PC-9 (cell line): ENCODE measurements at places on chromosomes 4 and X.
A peak's percentile ranks its signal among the peaks of the same experiment; 100 is the strongest.

- DNase-seq: no peak
Observed at GRCh38 chrX:861340-861890, 230.8 kb downstream of the SHOX start.

GRCh38 chrX:121921258-121921657 is 873.8 kb downstream of the GLUD2 start:
- DNase-seq: no peak

GRCh38 chrX:68571610-68572311 is 72.9 kb downstream of the YIPF6 start:
- DNase-seq: peak; percentile 26

GRCh38 chr4:41256131-41256739 is 493 bp upstream of the UCHL1 start:
- peak; percentile 12 for DNase-seq

GRCh38 chrX:151713849-151714248 is 2.0 kb upstream of the FATE1 start:
- peak; percentile 47 for DNase-seq

GRCh38 chr4:3421470-3421869 is 20.3 kb upstream of the HGFAC start:
- no peak for DNase-seq

DNA sequence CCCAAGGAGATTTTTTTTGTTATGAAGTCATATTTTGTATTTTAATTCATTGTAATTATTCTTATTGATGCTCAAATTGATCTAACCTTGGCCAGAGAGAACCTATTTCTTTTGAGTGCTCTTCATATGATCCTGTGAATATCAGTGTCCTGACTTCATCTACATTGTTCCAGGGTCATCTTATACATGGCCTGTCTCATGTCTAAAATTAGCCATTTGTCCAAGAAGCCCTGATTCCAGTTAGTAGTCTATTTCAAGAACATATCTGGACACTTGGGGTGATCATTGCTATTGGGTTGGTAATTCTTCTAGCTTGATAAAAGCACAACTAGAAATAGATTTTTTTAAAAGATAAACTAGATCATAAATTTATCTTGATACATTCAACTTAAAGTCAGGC is 266.2 kb downstream of the SPRY1 start:
- no peak for DNase-seq

- no peak for DNase-seq
Observed at GRCh38 chr4:69088473-69088872, 7.8 kb upstream of the UGT2B7 start.

- DNase-seq: no peak
Observed at GRCh38 chr4:18961879-18962278, 940.3 kb upstream of the LCORL start.

DNA sequence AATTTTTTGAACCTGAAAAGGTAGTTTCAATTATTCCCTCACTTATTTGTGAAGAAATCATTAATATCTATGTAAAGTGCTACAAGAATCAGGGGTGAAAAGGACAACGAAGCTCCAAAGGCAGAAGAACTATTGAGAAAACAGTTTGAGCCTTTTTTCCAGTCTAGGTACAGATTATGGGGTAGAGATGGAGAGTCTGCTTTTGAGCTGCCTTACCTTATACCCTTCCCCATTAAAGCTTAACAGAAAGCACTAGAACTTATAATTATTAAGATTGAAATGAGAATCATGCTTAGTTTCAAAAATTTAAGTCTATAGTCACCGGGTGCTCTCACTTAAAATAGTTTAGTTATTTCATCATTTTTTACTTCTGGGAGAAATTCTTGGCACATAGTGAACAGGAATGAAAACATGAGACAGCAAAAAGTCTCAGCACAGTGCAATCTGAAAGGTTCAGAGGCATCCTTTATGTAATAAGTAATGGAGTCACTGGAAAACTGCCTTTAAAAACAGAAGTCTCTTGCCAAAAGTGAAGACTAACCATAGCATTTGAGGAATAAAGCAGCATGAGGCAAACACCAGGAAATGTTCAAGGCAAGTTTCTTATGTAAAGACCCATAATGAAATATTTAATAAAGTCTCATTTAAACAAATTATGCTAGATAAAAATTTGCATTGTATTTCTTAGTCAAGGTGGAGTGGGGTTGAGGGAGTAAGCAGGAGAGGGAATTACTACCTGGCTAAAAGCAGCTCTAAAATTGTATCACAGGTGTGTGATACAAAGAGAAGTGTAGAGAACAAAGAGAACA is 5.1 kb upstream of the DCLK2 start:
- no peak for DNase-seq

DNA sequence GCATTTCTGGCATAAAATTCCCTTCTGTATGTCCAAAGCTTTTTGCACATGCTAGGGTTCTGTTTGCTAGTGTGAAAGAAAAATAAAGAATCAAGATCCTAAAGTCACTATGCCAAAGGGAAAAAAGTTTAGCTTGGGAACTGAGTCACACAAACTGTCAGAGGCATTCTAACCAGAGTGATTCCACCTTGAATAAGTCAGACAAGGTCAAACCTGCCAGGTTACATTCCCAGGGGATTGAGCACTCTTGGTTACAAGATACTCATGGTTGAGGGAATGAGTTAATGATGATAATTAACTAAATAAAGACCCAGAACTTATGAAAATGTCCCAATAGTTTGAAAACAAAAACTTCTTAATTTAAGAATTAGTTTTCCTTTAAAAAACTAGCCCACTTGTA is 13.7 kb upstream of the UGT2B17 start:
- DNase-seq: no peak

DNA sequence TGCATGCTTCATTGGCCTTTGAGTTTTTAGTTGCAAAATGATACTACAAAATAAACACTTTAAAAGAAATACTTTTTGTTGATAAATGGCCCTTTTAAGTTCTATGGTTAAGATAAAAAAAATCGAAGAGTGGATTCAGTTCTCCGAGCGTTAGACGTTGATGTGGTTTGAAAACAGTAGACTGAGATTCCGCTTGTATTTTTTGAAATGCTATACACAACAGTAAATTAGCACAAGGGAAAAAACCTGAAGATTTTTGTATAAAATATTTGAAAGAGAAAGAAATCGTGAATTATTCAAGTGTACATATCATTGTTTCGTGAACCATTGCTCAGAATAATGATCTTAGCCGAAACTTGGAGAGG is 1.4 kb downstream of the BMP2K start:
- no peak for DNase-seq

GRCh38 chr4:65943076-65943475 is 272.8 kb upstream of the EPHA5 start:
- DNase-seq: peak; percentile 47

- no peak for DNase-seq
Observed at GRCh38 chr4:166481055-166481454, 608.0 kb downstream of the TLL1 start.

DNA sequence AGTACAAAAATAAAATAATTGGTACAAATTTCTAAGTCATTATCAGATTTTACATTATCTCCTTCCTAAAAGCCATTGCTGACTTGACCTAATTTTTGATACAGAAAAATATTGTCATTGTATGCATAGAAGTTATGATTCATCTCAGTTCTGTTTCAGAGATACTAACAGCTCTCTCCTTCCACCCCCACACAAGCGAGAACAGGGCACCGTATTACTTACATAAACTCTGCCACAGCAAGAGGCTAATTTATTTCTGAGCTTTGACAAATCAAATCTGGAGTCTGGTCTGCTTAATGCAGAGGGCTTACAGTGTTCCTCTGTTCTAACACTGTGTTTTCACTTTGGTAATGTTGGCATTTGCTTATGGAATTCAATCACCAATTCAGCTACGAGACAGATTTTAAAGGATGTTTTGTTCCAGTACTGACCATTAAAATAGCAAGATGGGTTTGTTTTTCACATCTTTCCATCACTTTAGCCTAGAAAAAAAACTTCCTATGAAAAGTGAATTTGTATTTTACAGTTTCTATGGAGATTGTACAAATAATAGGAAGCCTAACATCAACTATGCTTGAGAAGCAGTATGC is 181.8 kb downstream of the USP46 start:
- no peak for DNase-seq

- no peak for DNase-seq
Observed at GRCh38 chrX:26590849-26591248, 374.9 kb downstream of the MAGEB5 start.

- no peak for DNase-seq
Observed at GRCh38 chrX:67613366-67613765, 69.5 kb downstream of the AR start.

DNA sequence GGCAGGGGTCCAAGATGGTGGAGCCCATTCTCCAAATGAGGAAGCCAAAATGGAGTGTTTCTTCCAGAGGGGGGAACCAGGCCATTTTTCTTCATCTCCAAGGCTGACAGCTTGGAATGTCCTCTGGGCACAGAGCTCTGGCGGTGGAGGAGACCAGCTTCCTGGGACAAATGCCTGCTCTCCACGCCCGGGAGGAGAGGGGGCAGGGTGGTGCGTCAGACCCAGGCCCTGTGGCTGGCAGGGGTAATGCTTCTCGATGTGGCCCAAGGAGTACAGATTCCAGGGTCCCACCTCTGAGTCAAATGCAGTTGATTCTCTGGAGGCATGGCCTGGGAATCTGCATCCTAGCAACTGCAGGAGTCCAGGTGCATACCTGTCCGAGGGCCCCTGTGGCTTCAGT is 44.6 kb upstream of the ADRA2C start:
- no peak for DNase-seq

GRCh38 chrX:38717871-38718270 is 83.4 kb upstream of the MID1IP1 start:
- DNase-seq: no peak

DNA sequence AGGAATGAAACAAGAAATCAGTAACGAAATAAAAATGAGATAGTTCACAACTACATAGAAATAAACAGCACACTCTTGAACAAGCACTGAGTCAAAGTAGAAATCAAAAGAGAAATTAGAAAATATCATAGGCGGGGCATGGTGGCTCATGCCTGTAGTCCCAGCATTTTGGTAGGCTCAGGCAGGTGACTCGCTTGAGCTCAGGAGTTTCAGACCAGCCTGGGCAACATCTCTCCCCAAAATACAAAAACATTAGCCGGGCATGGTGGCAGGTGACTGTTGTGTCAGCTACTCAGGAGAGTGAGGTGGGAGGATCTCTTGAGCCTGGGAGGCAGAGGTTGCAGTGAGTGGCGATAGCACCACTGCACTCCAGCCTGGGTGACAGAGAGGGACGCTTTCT is 714.4 kb downstream of the GLUD2 start:
- DNase-seq: no peak

DNA sequence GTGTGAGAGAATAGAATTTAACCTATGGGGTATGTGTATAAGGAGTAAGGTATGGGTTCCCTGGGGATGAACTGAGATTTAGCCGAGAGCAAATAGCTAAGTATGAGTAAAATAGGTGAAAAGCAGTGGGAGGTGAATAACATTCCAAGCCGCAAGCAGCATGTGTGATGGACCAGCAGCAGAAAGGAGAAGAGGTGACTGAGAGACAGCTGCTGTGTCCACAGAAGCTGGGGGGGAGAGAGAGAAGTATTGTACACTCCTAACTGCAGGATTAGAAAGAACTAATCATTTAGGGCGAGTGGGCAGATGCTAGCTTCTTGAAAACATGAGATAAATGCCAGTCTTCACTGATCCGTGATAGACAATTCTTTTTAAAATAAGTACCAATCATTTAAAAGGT is 296.0 kb downstream of the KLHL4 start:
- peak; percentile 16 for DNase-seq

GRCh38 chr4:61866378-61867030 is 666.4 kb downstream of the ADGRL3 start:
- DNase-seq: no peak

DNA sequence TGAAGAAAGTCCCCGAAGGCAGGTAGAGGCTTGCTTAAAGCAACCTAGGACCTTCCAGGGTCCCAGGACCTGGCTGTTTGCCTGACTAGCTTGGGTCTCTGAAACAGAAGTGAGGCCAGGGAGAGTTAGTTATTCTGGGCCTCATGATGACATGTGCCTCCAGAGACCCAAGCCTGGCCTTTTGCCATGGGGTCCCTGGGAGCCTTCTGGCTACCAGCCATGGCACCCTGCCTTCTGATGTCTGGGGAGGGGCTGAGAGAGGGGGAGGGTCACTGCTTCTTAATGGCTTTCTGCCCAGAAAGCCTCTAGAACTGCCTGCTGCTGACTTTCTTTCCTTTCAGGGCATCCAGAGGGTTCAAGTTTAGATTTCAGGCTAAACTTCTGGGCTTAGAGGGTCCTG is 1.0 kb upstream of the STARD8 start:
- no peak for DNase-seq

DNA sequence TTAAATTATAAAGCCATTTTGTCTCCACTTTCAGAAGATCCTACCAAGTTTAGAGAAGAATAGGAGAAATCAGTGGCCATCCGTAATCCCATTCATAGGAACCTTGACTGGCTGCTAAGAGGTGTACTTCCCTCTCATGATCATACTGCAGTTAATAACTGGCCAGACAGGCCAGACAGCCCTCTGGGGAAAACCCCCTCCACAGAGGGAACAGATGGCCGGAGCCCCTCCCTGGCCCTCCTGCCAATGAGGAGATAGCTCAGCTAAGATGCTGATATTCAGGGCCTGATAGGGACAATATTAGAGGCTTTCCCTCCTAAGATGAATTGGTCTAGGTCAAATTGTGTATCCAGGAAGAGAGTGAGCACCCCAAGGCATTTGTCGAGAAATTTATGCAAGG is 200.0 kb upstream of the MAOA start:
- no peak for DNase-seq

- no peak for DNase-seq
Observed at GRCh38 chr4:71602289-71602900, 181.5 kb downstream of the GC start.

DNA sequence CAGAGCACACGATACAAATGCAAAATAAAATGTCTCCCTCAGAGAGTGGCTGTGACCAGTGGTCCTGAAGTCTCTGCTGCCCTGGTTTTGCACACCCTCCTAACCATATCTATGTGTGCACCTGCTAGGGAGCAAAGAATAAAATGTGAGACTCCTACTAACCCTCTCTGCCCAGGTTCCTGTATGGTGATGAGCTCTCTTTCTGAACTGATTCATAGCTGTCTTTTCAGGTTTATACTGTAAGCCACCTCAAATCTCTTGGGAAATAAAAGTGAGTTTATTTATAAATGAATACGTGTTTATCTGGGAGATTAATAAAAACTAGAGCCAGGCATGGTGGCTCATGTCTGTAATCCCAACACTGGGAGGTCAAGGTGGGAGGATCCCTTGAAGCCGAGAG is 126.0 kb upstream of the RBPJ start:
- no peak for DNase-seq

DNA sequence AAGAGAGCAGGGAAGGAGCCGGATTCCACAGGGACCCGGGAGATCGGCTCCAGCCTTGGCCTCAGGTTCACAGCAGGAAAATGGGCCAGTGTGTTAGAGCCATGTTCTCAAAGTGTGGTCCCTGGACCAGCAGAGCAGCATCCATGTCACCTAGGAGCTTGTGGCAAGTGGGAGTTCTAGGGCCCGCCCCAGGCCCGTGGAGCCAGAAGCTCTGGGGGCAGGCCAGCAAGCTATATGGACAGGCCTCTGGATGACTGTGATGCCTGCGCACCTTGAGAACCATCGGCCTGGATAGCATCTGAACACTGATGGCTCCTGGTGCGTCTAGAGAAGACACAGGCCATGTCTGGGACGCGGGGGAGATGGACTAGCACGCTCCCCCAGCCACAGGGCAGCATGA is 33.7 kb downstream of the SH3TC1 start:
- no peak for DNase-seq
